ENCODE measurements at places on chromosomes 7 and 10. TPM values are rescaled to one million over a fixed set of nuclear protein-coding genes. Genes with fewer than 3 reads are reported as not detected.

IMPDH1 gene
- total RNA-seq, result 42.1 TPM

ITGA8 gene
- 0.03 TPM for total RNA-seq

PAXIP1 gene
- 4.7 TPM for total RNA-seq

ZNF680 gene
- total RNA-seq, result 5.5 TPM

OPALIN gene
- not detected for total RNA-seq

SVIL gene
- 5.6 TPM for total RNA-seq

DNA sequence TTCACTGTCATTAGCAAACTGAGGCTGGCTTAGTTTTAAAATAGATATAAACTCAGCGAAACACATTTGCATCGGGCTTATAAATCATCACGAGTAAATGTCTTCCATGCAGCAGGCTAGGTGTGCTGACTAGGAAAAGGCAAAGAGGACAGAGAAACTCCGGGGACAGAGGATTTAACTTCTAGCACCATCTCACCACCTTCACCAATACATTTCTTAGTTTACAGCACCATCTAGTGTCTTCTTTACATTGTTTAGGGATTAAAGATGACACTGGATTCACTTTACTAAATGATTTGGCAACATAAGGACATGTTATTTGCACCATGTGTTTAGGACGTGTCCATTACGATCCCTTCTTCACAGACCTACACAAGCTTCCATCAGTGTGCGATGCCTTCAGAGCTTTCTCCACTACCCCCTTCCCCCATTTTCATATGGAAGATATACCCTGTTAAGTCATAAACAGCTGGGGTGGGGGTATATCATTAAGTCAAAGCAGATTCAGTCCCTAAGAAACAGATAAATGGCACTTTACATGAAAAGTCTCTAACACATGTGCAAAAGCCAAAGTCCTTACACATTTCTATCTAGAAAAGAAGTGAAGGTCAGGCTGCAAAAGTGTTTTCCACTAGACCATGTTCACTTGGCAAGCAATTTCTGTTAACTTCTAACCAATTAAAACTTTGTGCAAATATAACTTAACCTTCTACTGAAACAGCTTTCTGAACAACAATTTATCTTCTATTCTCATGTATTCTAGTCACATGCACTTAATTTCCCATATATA is 103.3 kb downstream of the GRB10 start:
- no peak for DNase-seq

DNA sequence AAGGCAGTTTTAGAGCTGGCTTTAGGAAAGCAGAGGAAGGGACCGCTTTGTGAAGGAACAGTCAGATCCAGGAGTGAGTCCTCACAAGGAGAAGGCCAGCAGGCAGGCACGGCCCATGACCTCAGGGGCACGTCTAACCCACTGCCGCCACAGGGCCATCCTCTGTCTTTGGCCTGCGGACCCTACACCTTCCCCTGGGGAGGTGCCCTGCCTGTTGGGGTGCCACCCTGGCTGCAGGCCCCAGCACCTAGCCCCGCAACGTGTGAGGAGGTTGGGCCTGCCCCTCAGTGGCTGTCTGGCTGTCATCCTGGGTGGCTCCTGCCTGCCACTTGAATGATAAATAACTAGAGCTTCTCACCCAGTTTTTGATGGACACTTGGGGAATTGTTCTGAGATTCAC is 31.0 kb upstream of the TRIM8 start:
- DNase-seq, result no peak

GRCh38 chr10:96910488-96911395 is 78.6 kb downstream of the LCOR start:
- DNase-seq, result no peak

- no peak for DNase-seq
These were observed 35.2 kb downstream of the CCAR1 start for GRCh38 chr10:68756246-68756645.

DNA sequence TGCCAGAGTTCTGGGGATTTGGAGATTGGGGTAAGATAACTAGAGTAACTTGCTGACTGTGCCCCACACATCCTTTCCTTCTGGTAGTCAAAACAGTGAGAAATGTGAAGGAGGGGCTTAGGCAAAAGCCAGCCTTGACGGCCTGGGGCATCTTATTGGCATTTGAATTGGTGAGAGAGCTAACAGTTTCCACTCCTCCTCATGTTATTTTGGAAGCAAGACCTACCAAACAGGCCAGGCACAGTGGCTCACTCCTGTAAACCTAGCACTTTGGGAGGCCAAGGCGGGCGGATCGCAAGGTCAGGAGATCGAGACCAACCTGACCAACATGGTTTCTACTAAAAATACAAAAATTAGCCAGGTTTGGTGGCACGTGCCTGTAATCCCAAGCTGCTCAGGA is 596.6 kb downstream of the GRM8 start:
- DNase-seq, result no peak

DNA sequence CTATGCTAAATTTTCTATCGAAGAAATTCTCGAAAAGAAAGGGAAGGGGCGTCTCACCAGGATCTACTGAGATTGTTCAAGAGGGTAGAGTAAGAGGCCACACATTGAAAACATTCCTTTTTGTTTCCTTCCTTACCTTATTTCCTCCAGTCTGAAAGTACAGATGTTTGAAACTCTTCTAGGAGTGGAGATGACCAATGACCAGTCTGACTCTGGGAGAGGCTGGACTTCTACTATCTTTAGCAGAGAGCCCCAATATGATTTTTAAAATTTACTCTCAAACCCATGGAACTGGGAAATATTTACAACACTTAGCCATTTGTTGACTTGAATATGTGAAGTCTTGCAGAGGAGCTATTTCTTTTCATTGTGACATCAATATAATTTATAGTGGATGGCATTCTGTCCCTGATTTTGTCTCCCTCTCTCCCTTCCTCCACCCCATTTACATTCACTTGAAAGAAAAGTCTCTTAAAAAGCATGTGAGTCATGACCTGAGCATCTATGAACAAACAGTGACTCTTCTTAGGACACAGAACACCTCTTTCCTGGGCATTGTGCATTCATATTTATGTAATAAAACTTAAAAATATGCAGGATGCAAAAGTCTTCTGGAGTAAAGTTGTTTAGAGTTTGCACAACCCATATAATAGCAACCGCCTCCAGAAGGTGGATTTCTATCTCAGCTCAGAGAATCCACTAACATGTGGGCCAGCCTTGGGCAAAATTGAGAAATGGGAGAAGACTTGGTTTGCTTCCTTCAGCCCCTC is 31.2 kb upstream of the BMPER start:
- DNase-seq, result peak; percentile 22

- DNase-seq, result no peak
These were observed 56.6 kb upstream of the STEAP4 start for GRCh38 chr7:88363249-88363648.

DNA sequence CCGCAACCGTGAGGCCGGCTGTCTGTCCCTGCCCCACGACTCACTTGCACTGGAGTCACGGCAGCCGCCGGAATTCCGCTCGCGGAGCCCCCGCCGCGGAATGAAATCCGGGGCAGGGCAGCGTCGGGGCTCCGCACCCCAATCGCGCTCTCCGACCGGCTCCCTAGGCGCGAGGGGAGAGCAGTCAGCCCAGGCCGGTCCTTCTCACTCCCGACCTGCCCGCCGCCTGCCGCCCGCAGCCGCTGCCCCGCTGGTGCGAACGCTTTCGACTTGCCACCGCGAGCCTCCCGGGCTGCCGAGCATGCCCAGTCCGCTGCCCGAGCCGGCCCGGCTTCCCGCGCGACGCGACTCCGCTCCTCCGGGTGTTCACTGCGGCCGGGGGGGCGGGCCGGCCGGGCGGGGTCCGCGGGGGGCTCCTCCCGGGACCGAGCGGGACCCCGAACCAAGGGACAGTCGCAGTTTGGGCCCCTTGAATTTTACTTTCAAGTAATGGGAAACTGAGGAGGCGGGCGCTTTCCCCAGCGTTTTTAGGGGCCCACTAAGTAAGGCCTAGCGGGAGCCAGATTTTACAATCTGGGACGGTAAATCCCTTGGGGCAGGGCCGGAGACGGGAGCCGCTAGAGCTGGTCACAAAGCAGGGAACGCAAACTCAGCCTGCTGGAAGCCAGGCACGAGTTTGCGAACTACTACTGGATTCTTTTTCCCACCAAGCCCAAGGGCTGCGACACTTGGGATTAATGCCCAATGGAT is at the start of gene SGMS1:
SGMS1 (minus strand) TSS at position 294 of the 750 bp plus-strand sequence. CDS start 279,842 bp downstream, outside the sequence.
- peak; percentile 87 for DNase-seq

DNA sequence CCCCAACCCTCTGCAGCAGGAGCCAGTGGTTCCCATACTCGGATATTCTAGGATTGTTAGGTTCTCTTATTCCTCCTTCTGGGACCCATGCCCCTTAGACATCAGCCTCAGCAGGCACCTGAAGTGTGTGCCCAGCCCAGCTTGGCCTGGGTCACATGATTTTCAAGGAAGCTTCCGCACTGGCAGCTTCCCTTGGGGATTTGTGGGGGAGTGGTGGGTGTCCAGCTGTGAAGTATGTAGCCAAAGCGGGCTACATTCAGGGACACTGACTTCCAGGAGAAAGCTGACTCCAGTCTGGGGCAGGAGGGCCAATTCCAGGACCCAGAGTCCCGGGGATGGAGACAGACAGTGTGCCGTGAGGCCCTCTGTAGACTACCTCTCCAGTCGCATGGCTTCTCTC is 1.3 kb downstream of the LDB1 start:
- DNase-seq, result peak; percentile 24

DNA sequence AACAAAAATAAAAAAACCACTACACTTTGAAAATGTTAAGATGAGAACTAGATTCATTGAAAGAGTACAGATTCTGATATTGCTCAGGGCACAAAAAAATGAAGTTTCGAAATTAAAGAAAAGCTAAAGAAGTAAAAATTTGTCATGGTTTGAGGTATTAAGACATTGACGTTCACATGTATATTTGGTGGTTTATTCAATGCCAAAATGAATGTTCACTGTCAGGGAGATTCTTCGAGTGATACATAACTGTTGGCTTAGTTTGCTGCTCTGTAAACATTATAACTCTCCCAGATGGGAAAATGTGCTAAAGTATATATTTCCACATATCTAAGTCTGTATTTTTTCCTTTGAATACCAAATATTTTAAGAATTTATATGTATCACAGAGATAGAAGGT is 345.0 kb downstream of the SEMA3D start:
- no peak for DNase-seq

DNA sequence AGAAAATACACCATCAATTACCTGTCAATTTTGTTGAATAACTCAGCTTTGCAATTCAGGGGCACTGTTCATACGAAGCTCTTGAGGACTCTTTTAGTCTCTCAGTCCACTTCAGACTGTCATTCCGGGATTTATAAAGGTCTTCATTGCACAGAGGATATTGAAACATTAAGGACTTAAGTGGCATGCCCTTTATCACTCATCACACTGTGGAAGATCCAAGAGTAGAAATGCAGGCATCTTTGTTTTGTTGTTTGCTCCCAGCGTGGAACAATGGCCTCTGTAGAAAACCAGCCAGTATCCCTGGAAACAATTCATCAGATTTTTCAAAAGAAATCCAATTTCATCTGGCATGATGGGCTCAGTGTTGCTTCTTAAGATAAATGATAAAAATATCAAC is 66.3 kb upstream of the LRGUK start:
- DNase-seq, result no peak

DNA sequence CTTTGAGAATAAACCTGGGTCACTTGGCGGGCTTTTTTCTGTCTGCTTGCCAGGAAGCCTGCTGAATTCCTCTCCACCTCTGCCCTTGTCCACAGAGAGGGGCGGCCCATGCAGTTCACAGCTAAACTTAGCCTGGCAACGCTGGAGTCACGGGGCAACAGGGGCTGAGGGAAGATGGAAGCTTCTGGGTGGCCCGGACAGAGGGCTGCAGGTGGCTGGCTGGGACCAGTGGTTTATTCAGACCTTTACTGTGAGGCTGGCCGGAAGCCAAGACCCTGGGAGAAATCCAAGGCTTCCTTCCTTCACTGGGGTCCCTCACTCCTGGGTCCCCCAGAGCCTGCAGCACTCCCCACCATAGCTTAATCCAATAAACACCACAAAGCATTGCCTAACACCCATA is 17.0 kb downstream of the ITPRIP start:
- DNase-seq, result no peak

DNA sequence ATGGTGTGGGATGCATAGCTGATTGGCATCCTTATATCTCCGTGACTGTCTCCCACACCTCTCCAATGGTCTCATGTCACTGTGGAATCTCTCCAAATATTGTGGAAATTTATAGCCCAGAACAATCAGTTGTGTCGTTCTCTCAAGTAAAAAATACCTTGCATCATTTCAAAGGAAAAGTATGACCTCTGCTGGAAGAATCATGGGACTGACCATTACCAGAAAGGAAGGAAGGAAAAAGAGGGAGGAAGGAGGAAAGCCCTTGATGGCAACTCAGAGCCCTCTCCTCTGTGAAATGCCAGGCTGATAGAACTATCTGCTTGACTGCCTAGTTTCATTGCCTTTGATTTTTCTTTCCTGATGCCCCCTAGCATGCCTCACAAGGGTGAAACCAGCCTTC is 76.3 kb downstream of the FOXI2 start:
- no peak for DNase-seq

GRCh38 chr7:36526863-36527548 is 137.3 kb downstream of the ANLN start:
- peak; percentile 30 for DNase-seq

- DNase-seq, result peak; percentile 98
These were observed 143.5 kb upstream of the UNC5B start for GRCh38 chr10:71068861-71069271.
